ENCODE measurements at places on chromosomes 1 and 21.

DNA sequence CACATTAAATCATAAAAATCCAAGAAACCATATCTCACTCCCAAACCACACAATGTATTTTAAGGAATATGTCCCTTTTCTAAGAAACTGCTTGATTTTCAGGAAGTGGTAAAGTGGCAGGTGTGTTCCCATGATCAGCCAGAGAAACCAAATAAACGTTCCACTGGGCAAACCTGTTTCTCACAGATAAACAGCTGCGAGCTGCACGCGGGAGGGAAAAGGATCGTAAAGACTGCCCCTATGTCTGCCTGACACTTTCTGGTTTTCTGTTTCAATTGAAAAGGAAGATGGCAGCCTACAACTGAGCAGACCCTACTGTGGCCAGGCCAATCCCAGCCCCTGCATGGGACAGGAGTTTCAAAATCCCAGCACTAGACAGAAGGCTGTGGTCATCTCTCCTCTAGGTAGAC, 36.6 kb downstream of the HIVEP3 start:
- no peak for DNase-seq

DNA sequence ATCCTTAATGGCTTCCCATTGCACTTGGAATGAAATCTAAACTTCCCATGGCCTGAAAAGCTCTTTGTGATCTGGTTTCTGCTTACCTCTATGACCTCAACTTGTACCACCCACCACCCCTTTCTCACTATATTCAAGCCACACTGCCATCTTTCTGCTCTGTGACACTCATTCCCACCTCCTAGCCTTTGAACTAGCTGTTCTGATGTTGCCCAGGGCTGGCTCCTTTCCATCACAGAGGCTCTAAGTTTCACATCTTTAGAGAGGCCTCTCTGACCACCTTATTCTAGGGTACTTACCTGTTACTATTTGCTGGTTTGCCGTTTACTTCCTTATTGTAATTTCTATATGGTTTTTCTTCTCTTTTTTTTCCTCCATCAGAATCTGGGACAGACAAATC, 4.2 kb downstream of the MPZL1 start:
- DNase-seq: no peak

GRCh38 chr1:91046766-91047165, 24.9 kb upstream of the ZNF644 start:
- DNase-seq: no peak

GRCh38 chr21:23887725-23888306, 1719.5 kb downstream of the MRPL39 start:
- DNase-seq: no peak

GRCh38 chr1:167926486-167926997, 9.9 kb upstream of the DCAF6 start:
- DNase-seq: no peak

DNA sequence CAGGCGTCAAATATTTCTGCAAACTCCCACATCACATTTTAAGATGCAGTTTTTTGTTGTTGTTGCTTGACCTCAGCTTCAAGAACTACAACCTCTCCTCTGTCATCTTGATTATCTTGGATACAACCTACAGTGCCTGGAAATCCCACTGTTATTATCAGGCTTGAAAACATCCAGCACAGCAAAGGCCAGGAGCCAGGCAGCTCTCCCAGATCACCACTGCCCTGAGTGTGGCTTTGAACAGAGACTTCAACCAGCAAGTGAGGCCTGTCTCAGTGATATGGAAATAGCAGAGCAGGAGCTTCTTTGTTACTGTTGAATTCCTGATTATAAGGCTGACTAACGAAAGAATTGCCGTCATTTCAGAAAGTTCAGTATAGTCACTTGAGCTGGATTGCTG, 28.5 kb downstream of the CCDC190 start:
- no peak for DNase-seq
